ENCODE measurements at places on chromosomes 6 and 20.

DNA sequence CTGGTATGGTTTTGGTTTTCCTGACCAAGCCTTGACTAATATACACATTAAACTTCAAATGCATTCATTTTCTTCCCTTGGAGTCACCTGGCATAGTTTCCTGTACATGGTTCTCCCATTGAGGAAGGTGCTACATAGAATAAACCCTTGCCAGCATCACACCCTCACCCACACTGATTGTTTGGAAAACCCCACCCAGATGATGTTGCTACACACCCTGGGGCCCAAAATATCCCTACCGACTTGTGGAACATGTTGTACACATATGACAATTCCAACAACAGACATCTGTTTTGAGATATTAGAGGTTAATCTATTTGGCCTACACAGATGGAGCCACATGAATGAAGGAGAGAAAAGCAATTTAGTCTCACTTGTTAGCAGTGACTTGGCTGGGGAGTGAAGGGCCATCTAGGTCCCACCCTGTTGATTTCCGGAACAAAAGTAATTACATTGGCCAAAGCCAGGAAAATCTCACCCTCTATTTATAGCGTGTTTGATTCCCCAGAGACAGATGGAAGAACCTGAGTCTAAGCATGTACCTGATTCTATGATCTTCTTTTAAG lies 606.0 kb upstream of the BTBD3 start:
- no peak for DNase-seq

- DNase-seq, result no peak
Measured at GRCh38 chr6:37321516-37322415, 32.0 kb upstream of the RNF8 start.

DNA sequence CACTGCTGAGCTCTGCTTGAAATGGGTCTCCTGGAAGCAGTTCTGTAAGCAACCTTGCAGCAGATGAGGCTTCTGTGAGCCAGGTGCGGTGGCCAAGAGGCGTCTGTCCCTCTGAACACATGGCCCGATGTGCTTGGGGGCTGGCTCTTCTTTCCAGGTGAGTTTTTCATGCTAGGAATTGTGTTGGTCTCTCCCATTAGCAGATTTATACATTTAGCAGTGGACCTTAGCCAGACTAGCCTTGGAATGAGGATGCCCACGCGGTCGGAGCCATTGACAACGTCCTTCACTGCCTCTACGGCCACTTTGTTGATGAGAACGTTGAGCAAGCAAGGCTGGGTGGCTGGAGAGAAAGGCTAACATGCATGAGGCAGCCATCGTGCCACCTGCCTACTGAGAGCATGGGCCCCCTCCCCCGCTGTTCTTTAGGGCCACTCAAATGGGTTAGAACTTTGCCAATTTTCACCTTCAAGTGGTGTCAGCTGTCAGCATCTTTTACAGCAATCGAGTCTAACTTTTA lies 33.5 kb downstream of the ERMARD start:
- DNase-seq, result no peak

GRCh38 chr20:13449868-13450434 lies 188.8 kb downstream of the TASP1 start:
- DNase-seq, result no peak

DNA sequence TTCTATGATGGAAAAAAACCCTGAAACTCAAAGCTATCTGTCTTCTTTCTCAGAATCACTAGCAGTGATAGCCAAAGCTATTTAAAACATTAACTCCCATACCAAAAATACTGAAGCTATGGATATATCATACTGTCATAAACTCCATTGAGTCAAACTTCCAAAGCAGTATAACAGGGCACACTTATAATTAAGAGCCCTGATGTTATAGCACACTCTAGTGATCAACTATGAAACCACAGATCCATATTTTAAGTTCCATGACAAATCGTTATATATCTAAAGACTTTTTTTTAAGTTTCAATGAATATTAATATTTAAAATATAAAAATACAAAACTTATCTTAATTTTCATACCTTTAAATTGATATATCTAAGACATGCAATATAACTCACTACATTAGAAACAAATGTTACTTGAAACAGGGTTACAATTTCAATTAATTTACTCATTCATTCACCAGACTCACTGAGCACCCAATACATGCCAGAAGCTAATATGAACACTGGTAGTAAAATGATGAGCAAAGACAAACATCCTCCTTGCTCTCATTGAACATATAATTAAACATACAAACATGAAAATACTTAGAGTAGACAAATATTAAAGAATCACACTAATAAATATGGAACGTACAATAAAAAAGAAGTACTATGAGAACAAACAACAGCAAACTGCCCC lies 69.3 kb downstream of the IBTK start:
- DNase-seq, result no peak

DNA sequence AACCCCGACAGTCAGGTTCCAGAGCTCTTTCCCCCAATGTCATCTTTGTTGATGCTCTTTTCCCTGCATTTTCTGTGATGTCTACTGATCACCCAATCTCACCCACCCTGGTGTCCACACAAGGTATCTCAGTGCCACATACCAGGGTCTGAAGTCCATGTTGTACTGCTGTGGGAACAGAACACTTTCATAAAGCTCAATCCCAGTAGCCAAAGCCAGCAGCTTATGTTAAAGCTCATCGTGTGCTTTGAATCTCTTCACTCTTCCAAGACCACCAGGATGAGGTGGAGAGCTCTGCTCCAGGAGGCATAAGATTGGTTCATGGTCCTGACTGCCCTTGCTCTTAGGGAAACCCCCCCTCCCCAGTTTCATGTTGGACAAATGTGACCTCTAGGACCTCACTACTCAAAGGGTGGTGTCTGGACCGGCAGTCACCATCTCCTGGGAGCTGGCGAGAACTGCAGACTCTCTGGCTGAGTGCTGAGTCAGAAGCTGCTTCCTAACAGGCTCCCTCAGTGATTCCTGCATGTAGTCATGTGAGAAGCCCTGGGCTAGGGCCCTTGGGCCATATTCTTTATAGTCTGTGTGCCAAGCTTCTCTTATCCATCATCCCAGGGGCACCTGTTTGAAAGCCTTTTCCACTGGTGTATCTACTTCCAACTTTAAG lies 13.4 kb upstream of the CPNE5 start:
- no peak for DNase-seq

DNA sequence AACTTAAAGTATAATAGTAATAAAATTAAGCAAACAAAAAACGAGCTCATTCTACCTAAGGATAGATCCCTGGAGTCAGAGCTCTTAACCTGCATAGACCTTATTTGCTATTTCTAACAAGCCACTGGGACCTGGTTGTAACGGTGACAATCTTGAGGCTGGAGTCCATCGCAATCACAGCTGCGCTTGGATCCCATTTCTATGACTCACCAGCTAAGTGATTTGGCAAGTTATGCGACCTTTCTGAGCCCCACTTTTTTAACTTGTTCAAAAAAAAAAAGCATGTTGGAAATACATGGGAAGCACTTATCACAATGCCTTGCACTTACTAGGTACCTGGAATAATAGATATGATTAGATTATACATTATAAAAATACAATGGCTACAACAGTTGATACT lies 389.5 kb upstream of the CDH4 start:
- no peak for DNase-seq

GRCh38 chr20:63054103-63054474 lies 47.3 kb upstream of the BHLHE23 start:
- DNase-seq, result peak; percentile 23

- DNase-seq, result no peak
Measured at GRCh38 chr20:39568109-39568508, 606.0 kb downstream of the DHX35 start.

GRCh38 chr6:75818098-75818855 lies 69.2 kb downstream of the MYO6 start:
- DNase-seq, result no peak

DNA sequence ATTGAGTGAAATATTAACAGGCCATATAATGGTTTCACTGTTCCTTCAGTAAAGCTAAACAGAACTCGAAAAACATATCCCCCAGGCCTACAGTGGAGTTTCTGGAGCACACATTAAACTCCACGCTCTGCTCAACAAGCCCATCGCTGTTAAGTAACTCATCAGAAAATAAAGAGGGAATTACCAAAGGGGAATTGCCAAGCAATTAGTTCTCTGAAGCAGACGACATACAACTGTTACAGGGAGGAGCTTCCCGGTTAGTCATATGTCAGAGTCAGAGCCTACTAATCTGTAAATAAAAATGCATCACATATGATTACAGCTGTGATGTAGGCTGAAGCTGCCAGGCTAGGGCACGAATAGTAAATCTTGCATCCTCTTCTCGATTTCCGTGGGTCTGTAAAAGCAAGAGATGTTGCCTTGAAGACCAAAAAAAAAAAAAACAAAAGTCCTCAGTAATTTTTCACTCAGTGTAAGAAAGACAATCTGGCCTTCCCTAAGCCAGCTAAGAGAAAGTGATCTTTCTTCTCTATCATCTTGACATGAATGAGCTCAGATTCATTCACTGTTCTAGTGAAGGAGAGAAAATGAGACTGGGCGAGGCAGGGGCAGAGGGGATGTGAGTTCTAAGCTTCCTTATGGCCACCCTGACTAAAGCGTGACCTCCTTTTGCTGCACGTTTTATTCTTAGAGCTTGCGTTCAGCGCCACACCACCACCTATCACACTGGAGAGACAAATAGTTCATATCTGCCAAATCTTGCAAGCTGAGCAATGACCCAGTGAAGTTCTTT lies 13.8 kb downstream of the ATXN1 start:
- DNase-seq, result no peak

- DNase-seq, result no peak
Measured at GRCh38 chr6:127115084-127115655, 3.3 kb upstream of the RSPO3 start.
